MCF 10A (cell line): ENCODE measurements at places on chromosomes 3 and 15. TPM values are rescaled to one million over a fixed set of nuclear protein-coding genes. Genes with fewer than 3 reads are reported as not detected.

GRCh38 chr3:23161896-23162570 lies 41.1 kb upstream of the UBE2E2 start:
- peak; percentile 26 for DNase-seq

DNA sequence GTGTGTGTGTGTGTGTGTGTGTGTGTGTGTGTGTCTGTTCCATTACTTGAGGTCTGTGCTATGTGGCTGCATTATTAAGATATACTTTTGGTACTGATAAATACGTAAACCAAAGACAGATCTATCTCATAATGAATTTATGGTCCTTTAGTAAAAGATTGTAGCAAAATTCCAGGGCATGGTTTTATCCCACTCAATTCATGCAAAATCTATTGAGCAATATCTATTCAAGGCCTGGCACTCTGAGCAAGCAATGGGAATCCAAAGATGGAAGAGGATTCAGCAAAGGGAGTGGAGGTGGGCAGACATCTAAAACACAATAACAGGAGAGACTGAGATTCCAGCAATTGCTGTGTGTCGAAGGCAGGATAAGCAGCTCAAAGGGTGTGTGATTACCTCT lies 86.8 kb downstream of the RFTN1 start:
- no peak for DNase-seq

DNA sequence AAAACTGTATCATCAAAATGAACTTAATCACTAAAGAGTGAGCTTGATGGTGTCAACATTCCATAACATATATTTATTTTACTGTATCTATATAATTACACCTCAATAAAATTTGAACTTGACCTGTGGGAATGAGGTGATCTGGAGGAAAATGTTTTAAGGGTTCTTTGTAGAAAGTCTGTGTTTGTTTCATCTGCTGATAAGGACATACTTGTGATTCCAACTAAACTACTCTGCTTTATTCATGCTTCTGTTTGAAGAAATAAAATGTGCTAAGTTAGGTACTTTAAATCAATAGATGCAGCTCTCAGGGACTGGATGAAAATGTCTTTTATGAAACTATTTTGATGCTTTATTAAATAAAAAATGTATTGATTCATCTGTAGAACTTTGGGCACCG lies 11.6 kb upstream of the PLOD2 start:
- DNase-seq: no peak

DNA sequence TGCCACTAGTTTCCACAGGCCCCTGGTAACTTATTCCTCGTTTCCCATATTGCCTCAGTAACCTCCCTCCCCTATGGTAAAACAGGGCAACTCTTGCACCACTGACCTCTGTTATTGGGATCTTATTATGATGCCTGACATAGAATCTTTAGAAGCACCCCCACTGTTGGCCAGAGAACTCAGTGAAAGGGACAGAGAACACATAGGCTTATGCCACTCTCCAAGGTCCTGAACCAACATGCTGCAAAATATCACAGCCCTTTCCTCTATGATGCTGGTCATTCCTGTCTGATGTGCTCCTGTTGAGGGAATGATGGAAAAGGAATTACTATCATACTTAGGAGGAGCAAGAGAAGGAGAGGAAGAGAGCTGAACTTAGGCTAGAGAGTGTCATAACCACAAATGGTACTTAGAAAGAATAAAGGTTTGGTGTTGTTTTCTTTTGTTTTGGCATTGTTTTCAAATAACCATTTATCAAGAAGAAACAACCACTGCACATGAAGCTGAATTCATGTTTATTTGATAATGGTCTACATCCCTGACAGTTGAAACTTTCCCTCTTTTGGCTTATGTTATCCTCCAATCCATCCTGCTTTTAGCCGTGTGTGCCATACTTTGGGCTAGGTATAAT lies 330.2 kb downstream of the EPHB1 start:
- DNase-seq: peak; percentile 26

The LRRC15 gene
- not detected in 2 replicates for total RNA-seq

DNA sequence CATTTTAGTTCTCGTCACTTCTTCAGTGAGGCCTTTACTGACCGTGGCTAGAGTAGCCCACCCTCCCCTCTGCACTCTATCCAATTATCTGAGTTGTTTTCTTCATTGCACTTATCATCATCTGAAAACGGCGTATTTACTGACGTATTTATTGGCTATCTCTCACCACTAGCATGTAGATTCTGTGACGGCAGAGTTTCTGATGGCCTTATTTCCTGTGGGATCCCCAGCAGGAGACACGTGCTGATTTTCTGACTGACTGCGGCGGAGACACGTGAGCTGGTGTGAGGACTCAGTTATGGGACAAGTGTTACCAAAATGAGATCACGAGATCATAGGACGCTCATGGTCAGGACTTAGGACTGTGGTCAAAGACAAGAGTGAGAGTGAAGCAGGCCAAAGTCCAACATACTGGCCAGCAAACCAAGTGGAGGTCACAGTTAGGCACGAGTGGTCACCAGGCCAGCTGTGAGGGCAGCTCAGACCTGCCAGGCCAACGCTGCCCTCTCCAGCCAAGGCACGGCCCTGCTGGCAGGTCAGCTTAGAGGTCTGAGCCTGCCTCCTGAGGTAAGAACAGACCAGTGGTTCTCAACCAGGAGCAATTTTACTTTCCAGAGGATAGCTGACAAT lies 50.6 kb upstream of the BNIP2 start:
- DNase-seq: no peak

The GRAMD2A gene
- total RNA-seq: 0.42 and 0.93 TPM in 2 replicates

DNA sequence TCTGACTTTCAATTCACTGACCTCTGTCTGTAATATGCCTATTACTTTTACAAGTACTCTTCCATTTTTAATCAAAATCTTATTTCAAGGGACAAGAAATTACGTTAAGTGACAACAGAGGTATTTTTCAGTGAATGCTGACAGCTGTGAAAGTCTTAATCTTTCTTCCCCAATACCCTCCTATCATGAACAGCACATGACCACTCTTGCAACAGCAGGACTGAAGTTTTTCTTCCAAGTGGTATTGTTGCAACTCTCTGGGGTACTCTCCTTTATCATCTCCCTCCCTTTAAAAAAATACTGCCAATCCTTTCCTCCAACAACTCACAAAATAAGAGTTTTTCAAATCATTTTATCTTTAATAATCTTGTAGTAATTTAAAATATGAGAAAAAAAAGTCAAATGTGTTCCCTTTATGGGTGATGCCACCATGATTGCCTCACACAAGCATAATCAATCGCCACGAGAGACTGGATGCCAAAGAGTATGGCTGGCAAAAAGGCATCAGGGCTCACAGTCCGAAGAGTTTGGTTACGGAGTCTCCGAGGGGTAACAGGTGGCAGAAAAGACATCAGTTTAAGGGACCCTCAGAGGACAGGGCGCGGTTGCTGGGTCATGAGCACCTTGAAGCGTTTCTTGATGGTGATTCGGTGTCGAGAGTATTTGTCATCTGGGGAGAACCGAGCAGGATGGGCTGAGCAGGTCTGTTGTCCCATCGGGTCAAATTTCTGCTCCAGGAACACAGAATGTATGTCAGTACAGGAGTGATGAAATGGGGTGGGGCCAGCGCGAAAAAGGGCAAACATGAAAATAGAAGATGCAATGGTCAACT lies 1.3 kb downstream of the NOP10 start:
- DNase-seq: no peak

- DNase-seq: no peak
Observed at GRCh38 chr3:194379231-194379630, 9.7 kb upstream of the LRRC15 start.

GRCh38 chr15:31303726-31304648 lies 22.6 kb upstream of the KLF13 start:
- no peak for DNase-seq

DNA sequence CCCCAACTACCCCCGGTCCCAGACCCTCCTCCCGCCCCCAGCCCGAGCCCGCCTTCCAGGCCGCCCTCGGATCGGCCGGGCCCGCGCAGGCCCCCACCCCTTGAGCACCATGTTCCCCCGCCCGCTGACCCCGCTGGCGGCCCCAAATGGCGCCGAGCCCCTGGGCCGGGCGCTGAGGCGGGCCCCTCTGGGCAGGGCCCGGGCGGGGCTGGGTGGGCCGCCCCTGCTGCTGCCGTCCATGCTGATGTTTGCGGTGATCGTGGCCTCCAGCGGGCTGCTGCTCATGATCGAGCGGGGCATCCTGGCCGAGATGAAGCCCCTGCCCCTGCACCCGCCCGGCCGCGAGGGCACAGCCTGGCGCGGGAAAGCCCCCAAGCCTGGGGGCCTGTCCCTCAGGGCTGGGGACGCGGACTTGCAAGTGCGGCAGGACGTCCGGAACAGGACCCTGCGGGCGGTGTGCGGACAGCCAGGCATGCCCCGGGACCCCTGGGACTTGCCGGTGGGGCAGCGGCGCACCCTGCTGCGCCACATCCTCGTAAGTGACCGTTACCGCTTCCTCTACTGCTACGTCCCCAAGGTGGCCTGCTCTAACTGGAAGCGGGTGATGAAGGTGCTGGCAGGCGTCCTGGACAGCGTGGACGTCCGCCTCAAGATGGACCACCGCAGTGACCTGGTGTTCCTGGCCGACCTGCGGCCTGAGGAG lies 472 bp downstream of the CHST14 start:
- DNase-seq: no peak

DNA sequence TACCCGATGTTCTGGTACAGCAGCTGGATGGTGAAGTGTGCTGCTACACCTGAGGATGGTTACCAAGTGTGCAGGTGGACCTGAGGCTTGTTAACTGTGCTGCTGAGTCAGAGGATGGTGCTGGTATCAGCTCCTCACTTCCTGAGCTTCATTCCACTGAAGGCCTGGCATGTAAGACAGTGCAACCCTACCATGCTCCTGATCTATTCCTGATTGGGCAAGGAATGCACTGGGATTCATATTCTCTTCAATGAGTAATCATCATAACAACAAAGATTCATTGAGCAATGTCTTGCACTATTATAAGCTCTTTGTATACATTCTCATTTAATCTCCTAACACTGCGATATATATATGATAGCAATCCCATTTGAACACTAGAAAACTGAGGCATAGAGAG lies 62.9 kb upstream of the THSD4 start:
- DNase-seq: peak; percentile 76

The ZNF774 gene
- 2.6 and 4.8 TPM in 2 replicates for total RNA-seq

GRCh38 chr3:988785-989184 lies 104.0 kb upstream of the CNTN6 start:
- DNase-seq: no peak

GRCh38 chr3:46221938-46222337 lies 13.8 kb upstream of the CCR1 start:
- no peak for DNase-seq

- no peak for DNase-seq
Observed at GRCh38 chr3:53650424-53650823, 156.0 kb downstream of the CACNA1D start.

The RGMA gene
- total RNA-seq: 0.37 and 0.51 TPM in 2 replicates

GRCh38 chr15:79539401-79539800 lies 107.3 kb downstream of the MINAR1 start:
- DNase-seq: peak; percentile 38

DNA sequence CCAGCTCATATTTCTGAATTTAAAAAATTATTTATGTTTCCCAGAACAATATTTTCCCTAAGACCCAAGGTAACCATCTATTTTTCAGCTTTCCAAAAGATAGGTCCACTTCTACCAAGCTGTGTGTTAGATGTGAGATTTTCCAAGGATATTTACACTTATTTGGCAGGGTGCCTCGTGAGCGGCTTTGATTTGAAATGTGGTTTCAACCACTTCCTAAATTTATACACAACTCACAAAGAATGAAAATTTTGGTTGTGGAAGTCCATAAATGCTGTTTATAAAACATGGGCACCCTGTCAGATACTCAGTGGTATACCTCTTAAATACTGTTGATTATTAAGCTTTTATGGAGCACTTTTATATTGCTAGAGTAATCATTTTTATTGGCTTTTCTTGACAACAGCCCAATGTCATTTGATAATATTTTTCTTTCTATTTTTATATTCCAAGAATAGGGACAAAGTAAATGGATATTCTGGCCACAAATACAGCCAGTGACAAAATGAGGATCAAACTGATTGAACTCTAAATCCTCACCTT lies 57.6 kb downstream of the GAP43 start:
- no peak for DNase-seq

The ULK3 gene
- 27.6 and 31.3 TPM in 2 replicates for total RNA-seq

The SLC22A14 gene
- total RNA-seq: 0.44 and 0.64 TPM in 2 replicates

DNA sequence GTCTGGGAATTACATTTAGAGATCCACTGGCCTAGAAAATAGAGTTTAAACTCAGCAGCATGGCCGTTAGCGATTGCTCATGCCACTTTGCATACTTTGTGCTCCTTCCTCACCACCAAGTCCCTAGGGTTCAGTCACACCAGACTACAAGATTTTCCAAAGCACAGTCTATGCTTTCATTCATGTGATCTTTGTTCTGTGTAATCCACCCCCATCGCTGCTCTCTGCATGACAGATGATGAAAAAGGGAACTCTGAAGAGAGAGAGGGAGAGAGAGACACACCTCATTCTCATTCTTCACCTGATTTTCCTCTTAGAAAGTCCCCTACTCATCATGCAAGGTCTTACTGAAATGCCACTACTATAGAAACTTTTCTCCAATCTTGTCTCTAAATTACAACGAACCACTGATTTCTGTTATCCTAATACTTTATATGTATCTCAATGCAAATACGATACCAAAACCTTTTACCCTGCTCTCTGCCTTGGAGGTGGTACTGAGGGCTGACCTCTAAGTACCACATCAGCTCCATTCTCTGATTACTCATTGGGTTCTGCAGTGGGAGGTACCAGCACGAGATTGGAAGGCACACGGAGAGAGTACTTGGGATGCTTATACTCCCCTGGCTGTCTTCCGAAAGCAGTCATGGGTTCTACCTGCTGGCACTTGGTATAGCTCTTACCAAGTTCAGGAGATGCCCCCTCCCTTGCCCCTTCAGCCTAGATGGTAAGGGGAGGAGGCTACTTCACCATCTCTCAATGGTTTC lies 1.1 kb upstream of the PARP15 start:
- DNase-seq: no peak

- DNase-seq: peak; percentile 39
Observed at GRCh38 chr3:107604057-107604822, 81.5 kb downstream of the BBX start.

DNA sequence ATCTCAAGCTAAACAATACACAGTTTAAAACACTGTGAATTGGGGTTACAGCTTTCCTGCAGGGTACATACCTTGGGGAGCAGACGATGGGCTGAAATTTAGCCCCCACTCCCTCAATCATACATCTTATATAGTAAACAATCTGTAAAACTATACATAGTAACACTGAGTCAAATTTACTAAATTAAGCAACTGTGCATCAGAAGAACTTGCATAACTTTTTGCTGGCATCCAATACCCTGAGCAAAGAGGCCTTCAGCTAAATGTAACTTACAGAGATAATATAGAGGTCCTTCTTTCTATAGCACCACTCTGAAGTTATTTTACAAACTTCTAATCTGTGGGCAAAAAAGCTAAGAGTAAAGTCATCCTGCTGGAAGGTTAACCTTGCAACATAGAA lies 603.6 kb upstream of the TGFBR2 start:
- DNase-seq: no peak
